ENCODE measurements at places on chromosomes 4 and X. TPM values are rescaled to one million over a fixed set of nuclear protein-coding genes. Genes with fewer than 3 reads are reported as not detected.

GRCh38 chr4:10298681-10299080 lies 158.5 kb downstream of the ZNF518B start:
- no peak for DNase-seq

Gene MTMR8
- 1.7 TPM for total RNA-seq

Gene CT55
- total RNA-seq, result not detected

Gene ZNF185
- 3.4 TPM for total RNA-seq

Gene HEPH
- total RNA-seq, result 30.7 TPM

GRCh38 chr4:168928346-168928745 lies 81.7 kb downstream of the CBR4 start:
- no peak for DNase-seq

DNA sequence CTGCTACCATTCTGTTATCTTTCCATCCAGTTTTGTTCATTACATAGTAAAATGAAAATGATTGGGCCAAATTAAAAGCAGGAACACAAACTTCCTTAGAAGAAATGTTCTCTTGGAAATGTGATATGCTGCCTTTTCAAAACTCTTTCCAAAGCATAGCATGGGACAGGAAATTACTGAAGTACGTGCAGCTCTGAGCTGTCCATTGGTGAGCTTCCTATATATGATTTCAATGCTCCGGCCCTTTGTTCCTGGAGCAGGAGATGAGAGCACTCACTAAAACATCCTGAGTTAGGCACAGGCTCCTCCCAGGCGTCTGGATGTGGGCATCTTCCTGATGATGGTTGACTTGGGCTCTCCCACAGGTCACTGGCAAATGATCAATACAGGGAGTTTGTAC lies 33.0 kb upstream of the ANXA3 start:
- DNase-seq, result no peak

- no peak for DNase-seq
These were observed 1148.8 kb downstream of the RAPGEF2 start for GRCh38 chr4:160251522-160252170.

Gene MAGED4B
- 69.0 TPM for total RNA-seq

Gene CSN3
- total RNA-seq, result not detected

DNA sequence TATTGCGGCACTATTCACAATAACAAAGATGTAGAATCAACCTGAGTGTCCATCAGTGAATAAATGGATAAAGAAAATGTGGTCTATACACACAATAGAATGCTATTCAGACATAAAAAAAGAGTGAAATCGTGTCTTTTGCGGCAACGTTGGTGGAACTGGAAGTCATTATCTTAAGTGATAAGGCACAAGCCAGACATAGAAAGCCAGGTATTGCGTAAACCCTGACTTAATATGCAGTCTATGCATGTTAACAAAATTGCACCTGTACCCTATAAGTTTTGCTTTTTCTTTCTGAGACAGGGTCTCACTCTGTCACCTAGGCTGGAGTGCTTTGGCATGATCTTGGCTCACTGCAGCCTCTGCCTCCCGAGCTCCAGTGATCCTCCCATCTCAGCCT lies 28.6 kb downstream of the KIAA0232 start:
- DNase-seq, result no peak

GRCh38 chrX:23932046-23932445 lies 24.2 kb downstream of the CXorf58 start:
- DNase-seq, result no peak

DNA sequence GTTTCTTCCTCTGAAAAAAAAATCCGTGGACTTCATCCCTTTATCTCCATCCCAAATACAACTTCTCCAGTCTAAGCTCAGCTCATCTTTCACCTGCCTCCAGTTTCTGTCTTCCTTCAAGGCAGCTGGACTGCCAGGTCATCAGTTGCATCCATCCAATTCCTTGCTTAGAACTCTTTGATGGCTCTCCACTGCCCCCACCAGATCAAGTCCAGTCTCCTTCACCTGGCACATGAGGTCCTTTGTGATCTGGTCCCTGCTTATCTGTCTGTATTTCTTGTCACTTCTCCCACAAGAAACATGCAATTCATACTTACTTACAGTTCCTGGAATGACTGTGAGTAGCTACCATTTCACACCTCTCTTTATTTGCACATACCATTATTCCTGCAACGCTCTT lies 33.8 kb downstream of the OTUD6A start:
- no peak for DNase-seq

- no peak for DNase-seq
These were observed 53.9 kb upstream of the PDLIM3 start for GRCh38 chr4:185589067-185589836.

Gene KCNIP4
- 98.1 TPM for total RNA-seq

All from dorsolateral prefrontal cortex (tissue), 122 donors.